Panc1 (cell line): ENCODE measurements at places on chromosomes 5 and 9. TPM values are rescaled to one million over a fixed set of nuclear protein-coding genes. Genes with fewer than 3 reads are reported as not detected.

Gene GDA
- 5.0 TPM for total RNA-seq

Gene IPPK
- total RNA-seq: 5.4 TPM

Gene MARCOL
- not detected for total RNA-seq

Gene WDR38
- total RNA-seq: not detected

Gene CCL28
- 5.8 TPM for total RNA-seq

Gene STKLD1
- 0.74 TPM for total RNA-seq

Gene IARS1
- total RNA-seq: 116 TPM

Gene SUSD1
- 15.3 TPM for total RNA-seq

Gene PCDHB7
- total RNA-seq: 1.3 TPM

Gene LCN1
- not detected for total RNA-seq

Gene CCNJL
- 35.0 TPM for total RNA-seq

Gene GLDC
- total RNA-seq: 4.0 TPM

Gene FAM221B
- total RNA-seq: not detected

Gene PPP3R2
- not detected for total RNA-seq

Gene HMMR
- 42.5 TPM for total RNA-seq

Gene GDF9
- 0.54 TPM for total RNA-seq

Gene AGTPBP1
- 11.6 TPM for total RNA-seq

Gene PCDHB8
- total RNA-seq: 7.6 TPM

Gene SPRY4
- total RNA-seq: 35.6 TPM

Gene PDE8B
- total RNA-seq: 0.62 TPM

Gene C1QTNF3
- total RNA-seq: 2.1 TPM

Gene HEMGN
- total RNA-seq: not detected

Gene FOXD4
- total RNA-seq: 0.23 TPM

Gene ITGA1
- 1.6 TPM for total RNA-seq

Gene SH3GL2
- total RNA-seq: not detected

Gene FAXDC2
- 0.39 TPM for total RNA-seq

Gene HMGCR
- 113 TPM for total RNA-seq

Gene LCN10
- not detected for total RNA-seq

Gene BTNL8
- total RNA-seq: not detected

Gene PCDHB11
- total RNA-seq: 1.6 TPM

Gene CTXN3
- total RNA-seq: not detected
